ENCODE measurements at places on chromosomes 4 and X.

GRCh38 chrX:68571292-68571609, 72.4 kb downstream of the YIPF6 start:
- DNase-seq: no peak

- no peak for DNase-seq
Observed at GRCh38 chr4:142909908-142910307, 63.8 kb upstream of the INPP4B start.

DNA sequence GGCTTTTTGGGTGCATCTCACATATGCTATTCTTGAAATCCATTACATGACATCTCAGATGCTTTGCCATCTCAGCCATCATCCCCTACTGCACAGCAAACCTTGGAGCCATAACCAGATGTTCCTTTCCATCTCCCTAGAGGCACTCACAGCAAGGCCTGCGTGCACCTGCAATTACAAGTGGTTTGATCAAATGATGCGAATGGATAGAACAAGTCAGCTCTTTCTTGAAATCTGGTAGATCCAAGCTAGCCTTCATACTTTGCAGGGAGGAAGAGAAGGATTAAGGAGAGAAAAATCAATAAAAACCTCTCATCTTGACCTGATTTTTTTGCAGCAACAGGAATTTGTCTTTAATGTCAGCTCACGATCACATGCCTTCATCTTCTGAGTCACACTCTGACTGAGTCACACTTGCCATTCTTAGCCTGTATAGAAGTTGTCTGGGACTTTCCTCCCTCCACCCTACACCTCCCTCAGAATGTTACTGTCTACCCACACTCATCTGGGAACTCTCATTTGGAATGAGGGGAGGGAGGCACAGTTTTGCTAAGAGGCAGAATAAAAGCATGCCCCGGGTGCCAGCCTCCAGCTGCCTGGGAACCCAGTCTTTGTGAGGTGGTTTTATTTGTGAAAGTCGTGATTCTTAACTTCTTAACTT, 11.9 kb upstream of the TRIML1 start:
- no peak for DNase-seq

GRCh38 chr4:77820649-77821561, 1.7 kb upstream of the CNOT6L start:
- DNase-seq: no peak

All from NCI-H446 treated with DMSO at 0.1 percent for 48 hours (cell line).